ENCODE measurements at places on chromosomes 13 and 19. TPM values are rescaled to one million over a fixed set of nuclear protein-coding genes. Genes with fewer than 3 reads are reported as not detected.

- no peak for DNase-seq
Observed at GRCh38 chr19:38701455-38702063, 42.7 kb downstream of the CAPN12 start.

DNA sequence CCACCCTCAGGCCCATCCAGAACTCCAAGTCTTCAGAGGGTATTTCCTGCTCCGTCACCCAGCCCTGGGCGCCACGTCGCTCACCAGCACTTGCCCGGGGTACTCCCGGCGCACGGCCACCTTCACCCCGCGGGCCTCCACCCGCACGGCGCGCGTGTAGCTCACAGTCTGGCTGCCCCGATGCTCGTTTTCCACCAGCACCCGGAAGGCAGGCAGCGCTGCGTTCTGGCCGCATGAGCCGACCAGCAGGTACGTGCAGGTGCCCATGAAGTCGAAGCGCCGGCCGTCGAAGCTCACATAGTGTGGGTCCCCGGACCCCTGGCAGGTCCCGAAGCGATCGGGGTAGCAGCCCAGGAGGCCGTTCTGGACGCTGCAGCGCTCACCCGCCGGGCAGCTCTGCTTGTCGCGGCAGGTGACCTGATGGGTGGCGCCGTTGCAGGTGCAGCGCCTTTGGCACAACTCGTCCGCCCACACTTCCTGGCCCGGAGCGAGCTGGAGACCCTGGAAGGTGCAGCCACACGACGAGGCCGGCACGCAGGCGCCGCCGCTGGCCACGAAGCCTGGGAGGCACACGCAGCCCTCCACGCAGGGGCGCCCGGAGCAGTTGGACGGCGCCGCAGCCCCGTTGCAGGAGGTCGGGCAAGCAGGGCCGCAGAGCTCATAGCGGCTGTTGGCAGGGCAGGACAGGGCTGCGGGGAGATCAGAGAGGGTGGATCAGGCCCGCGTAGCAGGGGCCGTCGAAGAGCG is 19.2 kb downstream of the FCGBP start:
- no peak for DNase-seq

The PSG1 gene
- total RNA-seq = not detected

The ZNF549 gene
- total RNA-seq = 9.2 TPM

The RASA3 gene
- total RNA-seq = 16.5 TPM

The CCDC169 gene
- total RNA-seq = 41.8 TPM

The ABCC4 gene
- total RNA-seq = 7.8 TPM

All from WTC11 (cell line).